ENCODE measurements at places on chromosomes 7 and 10.

- DNase-seq: peak; percentile 78
These were observed 4.1 kb upstream of the TAS2R5 start for GRCh38 chr7:141785706-141786552.

GRCh38 chr7:1550005-1550845 is 5.8 kb downstream of the TMEM184A start:
- no peak for DNase-seq

GRCh38 chr7:94701555-94701973 is 45.6 kb upstream of the SGCE start:
- peak; percentile 93 for DNase-seq

GRCh38 chr7:32616625-32617024 is 121.3 kb downstream of the AVL9 start:
- DNase-seq: no peak

DNA sequence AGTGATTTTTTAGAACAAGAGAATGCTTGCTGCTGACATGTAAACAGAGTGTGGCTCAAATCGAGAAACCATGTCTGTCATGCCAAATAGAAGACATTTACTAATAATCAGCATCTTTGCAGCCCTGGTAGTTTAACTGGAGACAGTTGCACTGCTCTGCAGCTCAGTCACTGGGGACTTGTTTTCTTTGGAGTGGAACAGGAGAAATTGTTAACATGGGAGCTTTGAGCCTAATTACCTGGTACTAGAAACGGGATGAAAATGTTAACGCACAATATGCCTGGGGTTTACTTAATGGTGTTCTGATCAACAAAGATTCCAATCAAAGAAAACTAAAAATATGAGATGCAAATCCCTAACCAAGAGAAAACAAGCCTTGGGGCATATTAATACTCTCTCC is 153.5 kb downstream of the NRP1 start:
- no peak for DNase-seq

DNA sequence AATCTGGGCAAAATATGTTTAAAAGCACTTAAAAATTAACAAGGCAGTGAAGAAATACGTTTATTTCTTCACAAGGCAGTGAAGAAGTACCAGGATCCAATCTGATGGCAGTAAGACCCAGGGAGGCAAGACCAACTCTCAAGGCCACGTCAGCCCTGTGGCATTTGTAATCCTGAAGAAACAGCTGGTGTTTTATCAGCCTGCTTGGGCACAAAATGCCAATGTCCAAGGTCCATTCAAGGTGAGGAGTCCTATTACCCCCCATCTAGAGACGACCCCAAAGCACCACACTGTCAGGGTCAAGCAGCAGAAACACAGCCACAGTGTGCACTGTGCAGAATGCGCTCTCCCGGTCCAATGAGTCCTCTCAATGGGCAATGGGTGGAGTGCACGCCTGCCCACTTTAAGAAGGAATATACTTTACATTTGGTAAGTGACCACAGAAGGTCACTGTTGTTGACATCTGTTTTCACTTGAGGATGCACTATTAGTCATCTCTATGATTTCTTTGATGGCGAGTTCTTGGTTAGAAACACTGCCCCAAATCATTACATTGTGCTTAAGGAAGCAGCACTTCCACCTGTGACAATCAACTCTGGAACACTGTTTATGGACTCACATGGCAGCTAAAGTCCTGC is 12.8 kb downstream of the CPXM2 start:
- no peak for DNase-seq

GRCh38 chr7:75854233-75854632 is 24.6 kb upstream of the RHBDD2 start:
- DNase-seq: no peak

- DNase-seq: no peak
These were observed 162.3 kb downstream of the INHBA start for GRCh38 chr7:41540601-41541000.

DNA sequence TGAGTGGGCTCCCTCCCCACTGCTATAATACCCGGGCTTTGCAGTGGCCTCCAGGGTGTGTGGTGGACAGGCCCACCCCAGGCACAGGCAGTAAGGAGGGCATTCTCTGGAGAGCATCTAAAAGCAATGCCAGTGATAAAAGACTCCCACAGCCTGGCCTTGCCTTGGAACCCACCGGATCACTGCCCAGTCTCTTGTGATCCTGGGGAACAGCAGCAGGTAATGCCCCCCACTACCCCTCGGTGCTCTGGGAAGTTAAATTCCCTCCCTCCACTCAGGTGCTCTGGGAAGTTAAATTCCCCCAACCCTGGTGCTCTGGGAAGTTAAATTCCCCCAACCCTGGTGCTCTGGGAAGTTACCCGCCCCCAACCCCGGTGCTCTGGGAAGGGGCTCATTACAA is 565.2 kb downstream of the TCERG1L start:
- no peak for DNase-seq

DNA sequence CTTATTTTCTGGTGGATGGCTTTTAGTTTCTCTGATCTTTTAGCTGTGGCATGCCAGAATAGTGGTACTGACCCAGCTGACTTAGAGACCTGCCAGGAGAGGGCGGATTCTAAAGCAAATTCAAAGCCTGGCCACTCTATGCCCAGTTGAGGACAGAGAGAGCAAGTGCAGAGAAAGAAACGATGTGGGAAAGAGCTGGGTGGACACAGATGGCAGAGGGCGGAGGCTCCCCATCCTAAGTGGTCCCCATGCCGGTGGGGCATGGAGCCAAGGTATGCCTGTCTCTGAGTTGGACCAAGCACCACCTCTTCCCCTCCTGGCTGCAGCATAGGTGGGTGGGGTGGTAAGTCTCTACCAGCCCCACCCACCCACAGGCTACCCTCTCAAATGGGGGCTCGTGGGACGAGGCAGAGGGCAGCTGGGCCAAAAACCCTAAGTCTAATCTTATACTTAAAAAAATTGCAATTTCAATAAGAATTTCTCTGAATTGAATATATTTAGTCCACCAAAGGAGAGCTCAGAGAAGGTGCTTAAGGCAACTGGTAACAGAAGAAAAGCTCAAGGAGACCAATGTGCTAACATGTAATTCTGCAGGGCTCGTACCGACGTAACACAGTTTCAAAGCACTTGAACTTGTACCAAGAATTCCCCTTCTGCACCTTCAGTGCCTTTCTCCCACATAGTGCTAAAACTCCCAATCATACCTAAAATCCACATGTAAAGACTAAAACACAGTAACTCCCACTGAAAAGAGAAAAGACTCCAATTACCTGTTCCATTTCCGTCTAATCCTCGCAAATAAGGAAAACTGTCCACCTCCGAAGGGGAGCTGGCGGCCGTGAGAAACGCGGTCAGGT is 85.7 kb upstream of the NMT2 start:
- no peak for DNase-seq

DNA sequence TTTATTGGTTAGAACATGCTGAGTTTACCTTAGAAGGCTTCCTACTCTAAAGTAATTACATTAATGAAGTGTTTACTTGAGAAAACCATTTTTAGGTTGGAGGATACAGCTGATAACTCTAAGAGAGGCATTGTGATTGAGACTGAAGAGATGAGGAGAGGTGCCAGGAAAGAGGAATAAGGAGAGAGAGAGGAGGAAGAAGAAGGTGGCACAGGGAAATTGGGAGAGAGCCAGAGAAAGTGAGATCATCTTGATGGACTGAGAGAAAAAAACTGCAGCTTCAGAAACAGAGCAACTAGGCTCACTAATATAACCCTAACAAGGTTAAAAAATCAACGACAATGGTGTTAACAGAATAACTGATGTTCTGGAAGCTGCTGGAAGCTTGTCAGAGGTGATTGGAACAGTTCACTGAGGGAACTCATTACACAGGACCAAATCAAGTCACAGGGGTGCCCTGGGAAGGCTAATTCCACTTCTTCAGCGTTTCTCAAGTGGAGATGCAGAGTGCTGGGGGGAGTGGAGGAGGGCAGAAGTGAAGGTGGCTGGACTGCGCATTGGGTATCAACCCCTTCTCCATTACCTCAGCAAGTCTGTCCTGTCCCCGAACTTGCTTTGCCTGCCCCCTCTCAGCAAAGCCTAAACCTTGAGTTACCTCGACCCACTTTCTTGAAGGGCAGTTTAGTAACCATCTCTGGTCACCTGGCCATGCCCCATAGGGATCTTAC is 6.9 kb upstream of the SORBS1 start:
- no peak for DNase-seq

- DNase-seq: no peak
These were observed 105.1 kb downstream of the NRP1 start for GRCh38 chr10:33229252-33229948.

- DNase-seq: peak; percentile 76
These were observed 208.3 kb downstream of the PPP1R3A start for GRCh38 chr7:113710310-113711096.

DNA sequence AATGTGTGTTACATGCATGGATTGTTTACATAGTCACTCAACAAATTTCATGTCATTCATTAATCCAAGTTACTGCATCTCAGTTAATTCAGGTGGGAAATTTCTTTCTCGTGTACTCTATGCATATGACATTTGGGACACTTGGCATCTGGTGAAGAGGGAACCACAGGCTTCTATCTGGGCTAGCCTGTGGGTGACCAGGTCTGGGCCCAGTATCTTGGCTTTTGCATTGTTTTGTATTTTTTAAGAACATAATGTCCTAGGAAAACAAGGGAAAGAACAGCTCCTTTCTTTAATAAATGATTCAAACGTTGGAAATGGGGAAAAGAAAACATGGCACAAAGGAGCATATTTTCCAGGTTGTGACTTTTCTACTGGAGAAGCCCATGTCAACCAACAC is 331.1 kb downstream of the WDR11 start:
- DNase-seq: no peak

DNA sequence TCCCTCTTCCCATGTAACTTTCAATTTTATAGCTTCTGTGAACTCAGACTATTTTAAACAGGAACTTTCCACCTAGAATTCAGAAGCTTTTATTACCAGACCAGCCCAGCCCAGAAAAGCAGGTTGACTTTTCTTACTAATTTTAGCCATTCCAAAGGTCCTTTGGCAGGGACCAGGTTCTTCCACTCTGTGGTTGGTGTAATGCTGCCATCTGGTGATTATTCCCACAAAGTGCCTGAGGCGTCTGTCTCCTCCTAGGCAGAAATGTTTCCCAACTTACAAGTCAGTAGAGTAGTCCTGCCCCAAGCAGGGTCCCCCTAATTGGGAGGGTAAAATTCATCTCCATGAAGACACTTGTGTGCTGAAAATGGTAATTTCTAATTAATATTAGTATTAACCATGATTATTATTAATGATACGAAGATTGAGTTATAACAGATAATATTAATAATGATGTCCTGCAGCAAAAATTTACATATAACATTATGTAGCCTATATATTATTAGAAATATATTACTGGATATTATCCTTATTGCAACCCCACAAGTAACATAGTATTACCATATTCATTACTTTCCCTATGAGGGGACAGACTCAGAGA is 53.0 kb upstream of the PPP1R17 start:
- peak; percentile 84 for DNase-seq

DNA sequence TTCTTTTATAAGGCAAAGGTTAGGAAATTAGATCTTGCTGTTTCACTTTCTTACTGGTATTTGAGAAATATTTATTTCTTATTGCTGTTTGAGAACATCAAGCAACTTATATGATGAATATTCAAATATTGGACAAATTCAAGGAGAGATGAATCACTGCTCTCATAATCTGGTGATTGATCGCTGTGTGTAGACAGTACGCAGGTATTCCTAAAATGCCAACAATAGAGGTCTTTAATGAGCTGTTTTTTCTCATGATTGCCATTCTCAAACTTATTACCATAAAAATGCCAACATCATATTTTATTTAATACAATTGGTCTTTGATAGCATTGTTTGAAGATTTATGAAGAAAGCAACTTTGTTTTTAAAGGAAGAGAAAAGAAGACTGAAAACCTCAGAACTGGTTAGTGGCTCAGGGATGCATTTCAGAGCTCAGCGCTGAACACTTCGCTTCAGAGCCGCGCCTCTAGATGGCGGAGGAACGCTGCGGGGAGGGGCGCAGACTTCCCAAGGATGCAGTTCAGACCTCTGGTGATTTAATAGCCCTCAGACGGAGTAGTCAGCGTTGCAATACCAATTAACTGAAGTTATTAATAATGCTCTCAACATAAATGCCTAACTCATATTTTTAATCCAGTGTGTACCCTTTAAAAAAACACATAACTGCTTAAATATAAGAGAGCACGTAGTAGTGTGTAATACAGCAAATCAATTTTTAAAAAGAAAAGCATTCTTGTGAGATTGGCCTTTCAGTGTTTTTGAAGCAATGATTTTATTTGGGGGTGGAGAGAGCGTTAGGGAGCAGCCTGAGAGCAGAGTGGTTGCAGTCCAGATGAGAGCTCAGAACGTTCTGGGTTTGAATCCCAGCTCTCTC is 38.5 kb upstream of the STEAP4 start:
- peak; percentile 35 for DNase-seq

DNA sequence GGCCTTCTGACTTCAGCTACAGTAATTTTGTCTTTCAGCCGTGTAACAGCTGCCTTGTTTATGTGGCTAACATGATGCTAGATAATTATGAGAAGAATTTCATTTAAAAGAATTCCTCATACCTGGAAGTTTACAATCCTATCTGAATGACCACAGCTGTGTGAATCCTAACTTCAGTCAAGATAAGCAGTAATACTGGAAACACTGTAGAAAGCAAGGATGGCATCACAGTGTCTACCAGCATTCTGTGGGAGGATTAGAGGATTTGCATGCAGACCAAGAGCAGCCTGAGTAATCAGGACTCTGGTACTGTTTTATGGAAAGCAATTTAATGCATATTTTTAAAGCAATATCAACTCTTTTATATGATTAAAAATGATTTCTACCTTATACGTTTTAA is 282.4 kb downstream of the EXOC4 start:
- DNase-seq: no peak

- DNase-seq: no peak
These were observed 7.6 kb downstream of the ARMC10 start for GRCh38 chr7:103082497-103082896.

GRCh38 chr7:75943864-75944263 is 28.9 kb downstream of the POR start:
- no peak for DNase-seq

DNA sequence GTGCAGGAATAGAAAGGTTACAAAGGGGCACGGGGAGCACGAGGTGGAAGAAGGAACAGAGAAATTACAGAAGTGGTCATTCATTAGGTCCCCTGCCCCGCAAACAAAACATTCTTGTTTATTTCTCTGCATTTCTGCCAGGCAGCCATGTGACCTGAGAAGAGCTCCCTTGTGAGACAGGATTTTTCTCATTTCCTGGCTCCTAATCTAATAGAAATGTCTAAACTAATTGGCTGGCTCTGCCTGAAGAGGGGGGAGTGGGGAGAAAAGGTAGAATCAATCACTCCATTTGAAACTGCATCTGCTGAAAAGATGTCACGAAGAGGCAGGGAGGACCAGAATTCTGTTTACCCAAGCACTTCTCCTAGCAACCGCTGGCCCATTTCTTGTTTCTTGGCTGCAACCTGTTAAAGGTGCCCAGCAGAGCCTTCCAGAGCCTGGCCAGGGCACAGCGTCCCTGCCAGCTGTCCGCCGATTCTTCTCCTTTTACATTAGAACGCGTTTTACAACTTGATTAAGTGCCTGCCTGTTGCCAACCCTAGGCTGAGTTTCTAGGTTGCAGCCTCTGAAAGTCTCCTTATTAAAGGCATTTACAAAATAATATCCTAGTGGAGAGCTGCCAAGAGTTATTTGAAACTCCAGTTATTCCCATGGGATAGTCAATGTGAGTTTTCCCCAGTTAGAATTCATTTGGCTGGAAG is 1227.6 kb downstream of the TYW1 start:
- peak; percentile 90 for DNase-seq
